Epithelial cell of umbilical artery (primary cell): ENCODE measurements at places on chromosomes 6 and 20. TPM values are rescaled to one million over a fixed set of nuclear protein-coding genes. Genes with fewer than 3 reads are reported as not detected.

TTPAL gene
- 3.8 and 5.2 TPM in 2 replicates for total RNA-seq

RBM24 gene
- total RNA-seq, result 0.30 and 1.3 TPM in 2 replicates

NFKBIE gene
- 10.4 and 28.7 TPM in 2 replicates for total RNA-seq

TRAPPC3L gene
- total RNA-seq, result under 0.01 TPM in 1 of 2 replicates, not detected in the other

HCRTR2 gene
- not detected in 2 replicates for total RNA-seq

MAP3K5 gene
- 10.4 and 25.1 TPM in 2 replicates for total RNA-seq

CLPSL2 gene
- total RNA-seq, result not detected in 2 replicates

FHL5 gene
- total RNA-seq, result not detected in 2 replicates

RCAN2 gene
- 0.32 TPM in 1 of 2 replicates, not detected in the other for total RNA-seq

WFDC5 gene
- total RNA-seq, result not detected in 2 replicates

TFAP2A gene
- 0.15 and 0.32 TPM in 2 replicates for total RNA-seq

ACAT2 gene
- 95.2 and 112 TPM in 2 replicates for total RNA-seq

MPIG6B gene
- not detected in 2 replicates for total RNA-seq

SEMG1 gene
- total RNA-seq, result not detected in 2 replicates

NOTCH4 gene
- total RNA-seq, result 42.4 and 52.3 TPM in 2 replicates

FERMT1 gene
- 0.65 and 1.7 TPM in 2 replicates for total RNA-seq

XKR7 gene
- total RNA-seq, result not detected in 2 replicates

APOM gene
- 0.30 TPM in 1 of 2 replicates, not detected in the other for total RNA-seq

PCIF1 gene
- 6.8 and 7.5 TPM in 2 replicates for total RNA-seq

KCNQ5 gene
- under 0.01 TPM in 1 of 2 replicates, not detected in the other for total RNA-seq

GHRH gene
- not detected in 2 replicates for total RNA-seq

SGK2 gene
- total RNA-seq, result not detected in 2 replicates

HSPA1A gene
- total RNA-seq, result 43.5 and 61.9 TPM in 2 replicates

ZC2HC1B gene
- total RNA-seq, result not detected in 2 replicates

GSTA3 gene
- not detected in 2 replicates for total RNA-seq

LIME1 gene
- 1.3 and 4.3 TPM in 2 replicates for total RNA-seq

ZBTB46 gene
- total RNA-seq, result 2.9 and 4.9 TPM in 2 replicates
